ENCODE measurements at places on chromosomes 5 and 9.

GRCh38 chr9:133739408-133740280 lies 1.5 kb upstream of the SARDH start:
- DNase-seq: no peak

DNA sequence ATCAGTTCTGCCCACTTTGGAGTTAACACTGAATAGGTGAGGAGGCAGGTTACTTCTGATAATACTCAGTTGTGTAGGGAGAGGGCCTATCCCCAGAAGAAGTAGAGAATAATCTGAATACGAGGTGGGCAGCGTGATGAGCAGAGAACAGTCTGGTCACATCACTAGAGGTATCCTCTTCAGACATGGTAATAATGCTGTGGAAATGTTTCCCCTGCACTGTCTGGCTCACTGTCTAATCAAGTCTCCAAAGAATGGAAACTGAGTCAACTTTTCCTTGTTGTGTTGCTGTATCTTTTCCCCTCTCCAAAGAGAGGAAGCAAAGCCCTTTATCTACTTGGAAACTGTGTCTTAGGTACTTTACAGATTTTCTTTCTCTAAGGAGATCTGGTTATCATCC lies 110.9 kb upstream of the ANKRD55 start:
- no peak for DNase-seq

GRCh38 chr5:34599471-34600117 lies 56.5 kb upstream of the RAI14 start:
- no peak for DNase-seq

DNA sequence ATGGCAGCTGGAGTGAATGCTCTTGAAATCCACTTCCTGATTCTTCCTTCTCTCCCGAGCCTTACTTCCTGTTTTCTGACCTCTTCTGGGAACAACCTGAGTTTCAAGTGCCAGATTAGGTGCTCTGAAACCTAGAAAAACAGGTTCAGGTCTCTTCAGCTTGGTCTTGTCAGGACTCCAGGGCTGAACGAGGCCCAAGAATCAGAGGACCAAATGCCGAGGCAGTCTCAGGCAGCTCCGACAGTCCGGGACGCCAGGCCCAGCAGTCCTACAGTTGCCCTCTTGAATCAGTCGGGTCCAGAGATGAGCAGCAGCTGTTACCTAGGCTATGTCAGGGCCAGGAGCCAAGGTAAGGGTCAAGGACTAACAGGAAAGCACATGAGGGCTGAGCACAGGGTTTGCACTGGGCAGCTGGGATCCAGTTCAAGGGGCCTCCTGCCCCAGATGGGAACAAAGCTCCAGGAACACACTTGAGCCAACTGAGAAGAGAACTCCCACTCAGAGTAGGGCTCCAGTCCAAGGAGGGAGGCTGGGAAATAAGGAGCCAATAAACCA lies 38.3 kb upstream of the ADRA1B start:
- DNase-seq: no peak

GRCh38 chr5:80187421-80188090 lies 68.3 kb downstream of the SERINC5 start:
- DNase-seq: no peak

GRCh38 chr5:41983284-41983683 lies 58.2 kb downstream of the FBXO4 start:
- DNase-seq: no peak

GRCh38 chr5:142056816-142057696 lies 44.2 kb upstream of the GNPDA1 start:
- DNase-seq: no peak

DNA sequence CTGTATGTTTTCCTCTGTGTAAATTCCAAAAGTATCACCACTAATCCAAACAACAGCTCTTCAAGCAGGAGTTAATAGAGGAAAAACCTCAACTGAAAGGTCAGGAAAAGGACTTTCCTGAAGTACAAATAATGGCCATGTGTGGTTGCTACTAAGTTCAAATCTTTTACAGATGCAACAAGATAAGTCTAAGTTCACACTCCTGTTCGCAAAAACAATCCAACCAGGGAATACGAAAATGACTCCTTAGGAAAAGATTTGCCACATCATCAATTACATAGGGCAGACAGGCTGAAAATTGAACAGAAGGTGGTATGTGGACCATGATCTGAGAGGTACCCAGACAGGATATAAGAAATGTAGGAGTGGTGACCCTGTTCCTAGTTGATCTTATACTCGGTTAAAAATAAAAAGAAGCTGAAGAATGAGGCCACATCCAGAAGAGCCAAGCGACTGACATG lies 210.2 kb downstream of the TSSK1B start:
- DNase-seq: no peak

GRCh38 chr5:148228392-148228984 lies 9.8 kb upstream of the MARCOL start:
- no peak for DNase-seq

- DNase-seq: no peak
These were observed 75.3 kb upstream of the PJA2 start for GRCh38 chr5:109485030-109485429.

GRCh38 chr5:62558941-62559340 lies 19.7 kb upstream of the LRRC70 start:
- no peak for DNase-seq

DNA sequence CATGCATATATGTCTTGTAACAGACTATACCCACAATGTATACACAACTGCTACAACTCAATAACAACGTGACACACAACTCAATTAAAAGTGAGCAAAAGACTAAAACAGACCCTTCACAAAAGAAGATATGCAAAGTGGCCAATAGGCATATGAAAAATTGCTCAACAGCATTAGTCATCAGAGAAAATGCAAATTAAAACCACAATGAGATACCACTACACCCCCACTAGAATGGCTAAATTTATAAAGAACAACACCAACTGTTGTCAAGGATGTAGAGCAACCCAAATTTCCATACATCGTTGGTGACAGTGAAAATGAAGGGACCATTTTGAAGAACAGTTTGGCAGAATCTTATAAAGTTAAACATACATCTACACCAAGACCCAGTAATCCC lies 38.9 kb downstream of the GABRB2 start:
- no peak for DNase-seq

GRCh38 chr5:78727786-78728761 lies 79.5 kb upstream of the LHFPL2 start:
- no peak for DNase-seq

DNA sequence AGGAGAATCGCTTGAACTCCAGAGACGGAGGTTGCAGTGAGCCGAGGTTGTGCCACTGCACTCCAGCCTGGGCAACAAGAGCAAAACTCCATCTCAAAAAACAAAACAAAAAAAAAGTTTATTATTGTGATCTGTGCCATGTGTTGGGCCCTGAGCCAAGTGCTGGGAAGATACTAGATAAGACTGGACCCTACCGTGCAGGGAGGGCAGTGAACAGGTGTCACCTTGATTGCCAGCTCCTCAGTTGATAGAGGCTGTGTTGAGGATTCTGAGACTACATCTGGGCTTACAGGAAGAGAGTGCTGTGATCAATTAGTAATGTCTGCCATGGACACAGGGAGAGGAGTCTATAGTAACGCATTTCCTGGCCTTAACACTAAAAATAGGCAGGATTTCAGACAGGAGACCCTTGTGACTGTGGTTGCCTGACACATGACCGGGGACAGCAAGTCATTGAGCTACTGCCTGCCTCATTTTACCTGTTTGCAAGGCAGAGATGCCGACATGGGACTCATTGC lies 201.5 kb downstream of the C9orf50 start:
- DNase-seq: no peak

- no peak for DNase-seq
These were observed 3.3 kb downstream of the OR5C1 start for GRCh38 chr9:122791872-122792669.

DNA sequence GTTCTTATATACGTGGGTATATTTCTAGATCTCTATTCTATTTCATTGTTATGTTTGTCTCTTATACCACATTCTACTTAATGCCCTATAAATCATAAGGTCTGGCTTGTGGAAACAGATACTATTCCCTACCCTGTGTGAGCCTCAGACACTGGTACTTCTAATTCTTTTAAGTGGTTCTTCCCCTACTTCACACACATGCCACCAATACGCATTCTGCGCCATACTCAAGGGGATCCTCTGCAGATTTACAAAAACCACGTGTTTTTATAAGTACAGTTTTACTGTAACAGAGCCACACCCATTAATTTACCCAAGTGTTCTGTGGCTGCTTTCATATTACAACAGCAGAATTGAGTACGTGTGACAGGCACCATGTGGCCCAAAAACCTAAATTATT lies 195.6 kb downstream of the SAXO1 start:
- no peak for DNase-seq

- DNase-seq: no peak
These were observed 53.5 kb downstream of the RGS3 start for GRCh38 chr9:113516840-113517577.

DNA sequence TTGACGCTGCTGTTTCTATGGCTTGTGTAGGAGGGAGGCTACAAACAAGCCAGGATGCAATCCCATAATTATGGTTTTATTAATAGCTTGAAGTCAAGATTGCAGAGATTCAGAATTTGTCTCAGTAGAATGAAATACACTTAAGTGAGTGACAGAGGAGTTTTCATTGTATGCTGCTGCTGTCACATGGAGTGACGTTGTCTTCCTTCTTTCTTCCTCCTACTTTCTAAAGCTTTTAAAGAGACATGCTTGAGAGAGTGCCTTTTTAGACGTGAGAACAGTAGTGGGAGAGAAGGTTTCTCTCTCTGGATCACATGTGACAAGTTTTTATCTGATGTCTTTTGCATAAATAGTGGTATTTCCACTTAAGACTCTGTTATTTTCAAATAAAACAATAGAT lies 48.9 kb downstream of the MACIR start:
- DNase-seq: no peak

- no peak for DNase-seq
These were observed 74.2 kb upstream of the SUSD1 start for GRCh38 chr9:112249277-112249676.

DNA sequence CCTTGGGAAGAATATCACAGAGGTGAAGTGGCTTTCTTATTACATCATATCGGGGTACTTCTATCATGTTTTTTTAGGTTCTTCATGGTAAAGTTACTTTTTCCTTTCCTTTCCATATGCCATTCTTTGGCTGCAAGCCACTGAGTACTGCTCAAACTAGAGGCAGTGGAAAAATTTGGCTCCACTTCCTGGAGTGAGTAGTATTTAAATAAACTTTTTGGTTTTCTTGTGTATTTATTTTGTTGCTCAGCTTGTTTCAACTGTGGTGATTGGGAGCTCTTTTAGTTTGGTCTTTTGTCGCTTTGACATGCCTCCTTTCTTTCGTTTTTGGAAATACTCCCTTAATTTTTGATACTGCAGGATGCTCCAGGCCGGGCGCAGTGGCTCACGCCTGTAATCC lies 69.8 kb downstream of the WDR70 start:
- DNase-seq: no peak

GRCh38 chr5:103041071-103041676 lies 78.8 kb downstream of the GIN1 start:
- DNase-seq: no peak

DNA sequence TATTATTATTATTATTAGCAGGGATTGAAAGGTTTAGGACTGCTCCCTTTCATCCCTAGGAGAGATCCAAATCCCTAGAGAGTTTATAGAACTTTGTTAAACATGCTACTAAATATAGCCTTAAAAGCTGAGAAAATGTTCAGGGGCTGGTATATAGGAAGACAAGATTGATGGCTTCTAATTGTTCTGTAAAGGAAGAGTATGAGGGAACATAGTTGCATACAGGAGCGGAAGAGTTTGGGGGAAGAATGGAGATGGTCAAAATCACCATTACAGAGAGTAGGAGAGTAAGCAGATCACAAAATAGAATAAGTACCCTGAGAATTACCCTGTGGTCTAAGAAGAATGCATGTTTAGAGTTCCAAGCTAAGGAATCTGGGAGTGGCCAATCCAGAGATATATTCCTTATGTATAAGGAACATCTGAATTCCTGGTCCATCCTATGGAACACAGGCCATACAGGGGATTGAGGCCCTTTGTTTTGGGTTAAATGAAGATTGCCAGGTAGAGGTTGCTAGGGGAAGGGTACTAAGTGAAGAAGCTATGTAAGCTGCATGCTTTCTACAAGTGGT lies 158.0 kb upstream of the APC start:
- no peak for DNase-seq

- no peak for DNase-seq
These were observed 52.4 kb downstream of the MELK start for GRCh38 chr9:36625006-36625615.

GRCh38 chr5:143168921-143169810 lies 234.3 kb downstream of the NR3C1 start:
- no peak for DNase-seq

DNA sequence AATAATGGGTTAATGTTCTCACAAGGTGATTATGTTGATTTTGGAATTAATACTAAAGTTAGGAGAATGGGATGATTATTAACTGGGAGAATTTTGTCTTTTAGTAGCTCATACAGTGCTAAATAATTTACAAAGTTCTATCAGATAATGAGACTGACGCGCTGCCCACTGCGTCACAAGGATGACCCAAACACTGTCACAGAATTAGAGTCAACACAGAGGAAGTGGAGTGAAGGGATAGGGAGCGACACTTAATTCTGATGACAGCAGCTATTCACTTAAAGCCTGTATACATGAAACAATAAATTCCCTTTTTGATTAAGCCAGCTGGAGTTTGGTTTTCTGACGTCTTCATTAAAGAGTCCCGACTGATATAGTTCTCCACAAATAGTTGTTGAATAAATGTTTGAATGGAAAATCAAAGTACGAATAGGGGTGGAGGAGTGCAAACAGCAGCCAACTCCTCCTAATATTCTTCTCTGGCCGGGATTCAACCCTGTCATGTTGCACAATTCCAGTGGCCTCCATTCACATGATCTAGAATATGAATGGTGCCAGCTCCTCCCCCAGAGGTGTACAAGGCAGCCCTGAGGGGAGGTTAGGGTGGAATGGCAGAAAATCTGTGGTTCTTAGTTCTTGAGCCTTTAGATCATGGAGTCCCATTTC lies 140.3 kb downstream of the PCSK1 start:
- no peak for DNase-seq
